ENCODE measurements at places on chromosomes 13 and 19.

DNA sequence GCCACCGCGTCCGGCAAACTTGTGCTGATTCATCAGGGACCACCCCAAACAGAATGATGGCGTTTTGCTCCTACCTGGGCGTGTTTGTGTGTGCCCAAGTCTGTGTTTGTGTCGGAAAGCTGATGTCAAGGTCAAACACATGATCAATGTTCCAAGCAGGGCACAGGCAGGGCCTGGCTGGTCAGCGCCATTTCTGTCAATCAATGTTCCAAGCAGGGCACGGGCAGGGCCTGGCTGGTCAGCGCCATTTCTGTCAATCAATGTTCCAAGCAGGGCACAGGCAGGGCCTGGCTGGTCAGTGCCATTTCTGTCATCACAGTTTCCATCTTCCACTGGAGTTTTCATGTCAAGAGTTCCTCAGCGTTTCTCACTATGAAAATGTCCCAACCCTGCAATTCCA is 14.9 kb upstream of the GRTP1 start:
- DNase-seq: no peak

- no peak for DNase-seq
These were observed 877 bp upstream of the PRR22 start for GRCh38 chr19:5785423-5785822.

DNA sequence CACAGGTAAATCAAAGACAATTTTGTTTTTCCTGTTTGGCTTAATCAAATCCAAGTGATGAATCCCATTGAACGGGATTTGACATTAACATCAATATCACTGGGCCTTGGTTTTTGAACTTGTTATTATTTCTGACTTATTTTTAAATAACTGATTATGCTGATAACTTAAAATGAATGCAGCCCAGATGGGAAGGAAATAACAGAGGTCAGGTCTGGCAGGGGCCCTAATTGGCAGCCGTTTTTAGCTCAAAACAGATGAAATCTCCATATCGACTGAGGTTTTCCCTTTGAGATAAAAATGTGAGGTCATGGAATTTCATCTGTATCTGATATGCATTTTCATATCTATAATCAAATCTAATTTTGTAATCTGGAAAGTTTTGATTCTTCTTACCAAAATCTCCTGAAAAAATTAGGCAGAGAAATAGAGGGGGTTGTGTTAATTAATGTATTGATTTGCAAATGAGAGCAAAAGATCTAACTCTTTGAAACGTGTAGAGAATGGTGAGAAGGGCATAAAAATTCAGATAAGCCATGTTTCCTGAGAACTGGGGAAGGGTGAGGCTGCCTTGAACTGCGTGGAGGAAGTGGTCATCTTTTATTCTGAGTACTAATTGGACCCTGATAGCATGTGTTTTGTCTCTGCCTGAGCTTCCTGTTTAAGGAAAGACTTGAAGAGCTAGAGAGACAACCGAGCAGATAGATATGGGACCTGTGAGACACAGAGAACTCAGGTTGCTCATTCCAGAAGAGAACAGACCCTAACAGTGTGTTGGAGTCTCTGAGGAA is 98.2 kb upstream of the C1QTNF9B start:
- DNase-seq: no peak

GRCh38 chr19:7213628-7214323 is 80.4 kb downstream of the INSR start:
- DNase-seq: peak; percentile 48

- DNase-seq: no peak
These were observed 1381.9 kb downstream of the EFNB2 start for GRCh38 chr13:105153611-105154010.

- no peak for DNase-seq
These were observed 5.9 kb upstream of the KCNN4 start for GRCh38 chr19:43786665-43787064.

DNA sequence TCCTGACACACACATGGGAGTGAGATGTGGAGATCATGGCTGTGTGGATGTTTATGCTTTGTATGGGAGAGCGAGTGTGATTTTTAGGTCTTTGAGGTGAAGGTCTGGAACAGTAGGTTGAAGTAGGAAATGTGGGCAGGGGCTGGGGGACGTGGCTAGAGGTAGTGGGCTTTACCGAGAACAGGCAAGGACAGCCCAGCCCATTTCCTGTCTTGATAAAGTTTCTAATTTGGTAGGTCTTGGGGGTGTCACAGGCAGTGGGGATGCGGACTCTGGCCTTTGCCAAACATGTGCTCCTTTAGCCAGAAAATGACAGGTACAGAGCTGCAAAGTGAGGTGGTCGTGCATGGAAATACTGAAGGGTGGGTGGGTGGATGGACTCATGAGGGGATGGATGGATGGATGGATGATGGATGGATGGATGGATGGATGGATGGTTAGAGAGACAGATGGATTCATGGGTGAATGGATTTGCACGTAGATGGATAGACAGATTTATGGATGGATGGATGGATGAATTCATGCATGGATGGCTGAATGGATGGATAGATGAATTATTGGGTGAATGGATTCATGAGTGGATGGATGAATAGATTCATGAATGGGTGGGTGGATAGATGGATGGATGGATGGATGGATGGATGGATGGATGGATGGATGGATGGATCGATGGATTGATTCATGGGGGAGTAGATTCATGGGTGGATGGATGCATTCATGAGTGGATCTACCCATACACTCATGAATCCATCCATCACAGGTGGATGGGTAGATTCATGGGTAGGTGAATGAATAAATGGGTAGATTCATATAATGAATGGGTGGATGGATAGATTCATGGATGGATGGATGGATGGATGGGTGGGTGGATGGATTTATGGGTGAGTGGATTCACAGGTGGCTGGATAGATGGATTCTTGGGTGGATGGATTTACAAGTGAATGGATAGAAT is 69.3 kb upstream of the USE1 start:
- no peak for DNase-seq

DNA sequence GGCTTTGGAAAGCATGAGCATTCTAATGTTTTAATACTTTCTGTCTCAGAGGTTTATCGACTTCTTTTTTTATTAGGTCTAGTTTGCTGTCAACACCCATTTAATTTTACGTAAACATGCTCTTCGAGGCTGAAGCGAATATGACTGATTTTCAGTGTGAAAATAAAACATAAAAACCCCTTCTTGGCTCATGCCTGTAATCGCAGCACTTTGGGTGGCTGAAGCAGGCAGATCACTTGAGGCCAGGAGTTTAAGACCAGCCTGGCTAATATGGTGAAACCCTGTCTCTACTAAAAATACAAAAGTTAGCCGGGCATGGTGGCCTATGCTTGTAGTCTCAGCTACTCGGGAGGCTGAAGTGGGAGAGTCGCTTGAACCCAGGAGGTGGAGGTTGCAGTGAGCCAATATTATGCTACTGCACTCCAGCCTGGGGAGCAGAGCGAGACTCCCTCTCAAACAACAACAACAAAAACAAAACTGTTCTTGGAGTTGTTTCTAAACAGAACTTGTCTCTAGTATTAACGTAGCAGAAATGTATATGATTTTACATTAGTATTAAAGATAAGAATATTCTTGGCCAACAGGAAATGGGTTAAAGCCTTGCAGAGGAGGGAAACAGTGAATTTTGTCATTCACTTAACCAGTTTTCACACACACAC is 7.1 kb upstream of the IGFL3 start:
- no peak for DNase-seq

DNA sequence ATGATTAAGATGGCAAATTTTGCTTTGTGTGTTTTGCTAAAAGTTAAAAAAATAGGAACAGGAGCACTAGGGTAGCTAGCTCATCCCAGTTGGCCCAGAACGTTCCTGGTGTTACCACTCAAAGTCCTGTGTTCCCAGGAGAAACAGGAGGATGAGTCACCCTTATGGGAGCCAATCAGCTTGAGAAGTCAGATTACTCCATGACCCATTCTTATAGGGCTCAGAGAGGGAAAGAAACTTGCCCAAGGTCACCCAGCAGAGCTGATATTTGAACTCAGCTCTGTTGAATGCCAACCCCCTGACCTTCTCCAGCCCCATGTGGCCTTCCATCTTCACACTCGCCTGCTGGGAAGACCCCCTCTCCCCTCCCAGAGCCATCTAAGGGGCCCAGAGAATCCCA is 13.0 kb downstream of the NMRK2 start:
- DNase-seq: no peak

DNA sequence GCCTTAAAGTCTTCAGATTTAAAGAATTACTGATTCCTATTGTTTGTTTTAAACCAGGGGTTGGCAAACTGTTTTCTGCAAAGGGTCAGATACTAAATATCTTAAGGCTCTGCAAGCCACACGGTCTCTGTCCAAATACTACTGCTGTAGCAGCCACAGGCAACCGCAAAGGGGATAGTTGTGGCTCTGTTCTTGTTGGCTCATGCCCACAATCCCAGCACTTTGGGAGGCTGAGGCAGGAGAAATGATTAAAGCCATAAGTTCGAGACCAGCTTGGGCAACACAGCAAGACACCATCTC is 22.4 kb downstream of the RANBP3 start:
- DNase-seq: no peak

- no peak for DNase-seq
These were observed 73.7 kb downstream of the CYSLTR2 start for GRCh38 chr13:48727241-48728011.

GRCh38 chr13:111396457-111396856 is 76.0 kb downstream of the TEX29 start:
- no peak for DNase-seq

DNA sequence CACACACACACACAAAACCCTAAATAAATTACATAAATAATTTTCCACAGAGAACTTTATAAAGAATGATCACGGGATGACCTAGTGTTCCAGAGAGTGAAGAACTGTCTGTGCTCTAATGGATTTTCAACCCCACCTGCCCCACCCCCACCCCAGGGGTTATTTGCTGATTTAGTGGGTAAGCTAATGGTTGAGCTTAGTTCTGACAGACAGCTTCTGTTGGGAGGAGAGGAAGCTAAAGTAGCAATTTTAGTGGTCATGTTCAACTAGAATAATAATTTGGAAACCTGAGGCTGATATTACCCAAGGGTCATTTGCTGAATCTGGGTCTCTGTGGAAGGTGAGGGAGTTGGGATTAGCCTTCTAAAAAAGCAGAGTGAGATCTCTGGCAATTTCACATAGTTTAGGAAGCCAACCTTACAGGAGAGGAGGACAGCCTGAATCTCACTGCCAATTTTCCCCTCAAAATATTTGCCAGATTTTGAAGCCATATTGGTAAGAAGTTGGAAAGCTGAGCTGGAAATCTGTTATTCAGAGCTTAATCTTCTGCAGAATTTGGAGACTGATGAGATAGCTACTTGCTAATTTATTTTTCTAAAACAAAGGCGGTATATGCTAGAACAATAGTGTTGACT is 68.7 kb downstream of the POSTN start:
- no peak for DNase-seq

DNA sequence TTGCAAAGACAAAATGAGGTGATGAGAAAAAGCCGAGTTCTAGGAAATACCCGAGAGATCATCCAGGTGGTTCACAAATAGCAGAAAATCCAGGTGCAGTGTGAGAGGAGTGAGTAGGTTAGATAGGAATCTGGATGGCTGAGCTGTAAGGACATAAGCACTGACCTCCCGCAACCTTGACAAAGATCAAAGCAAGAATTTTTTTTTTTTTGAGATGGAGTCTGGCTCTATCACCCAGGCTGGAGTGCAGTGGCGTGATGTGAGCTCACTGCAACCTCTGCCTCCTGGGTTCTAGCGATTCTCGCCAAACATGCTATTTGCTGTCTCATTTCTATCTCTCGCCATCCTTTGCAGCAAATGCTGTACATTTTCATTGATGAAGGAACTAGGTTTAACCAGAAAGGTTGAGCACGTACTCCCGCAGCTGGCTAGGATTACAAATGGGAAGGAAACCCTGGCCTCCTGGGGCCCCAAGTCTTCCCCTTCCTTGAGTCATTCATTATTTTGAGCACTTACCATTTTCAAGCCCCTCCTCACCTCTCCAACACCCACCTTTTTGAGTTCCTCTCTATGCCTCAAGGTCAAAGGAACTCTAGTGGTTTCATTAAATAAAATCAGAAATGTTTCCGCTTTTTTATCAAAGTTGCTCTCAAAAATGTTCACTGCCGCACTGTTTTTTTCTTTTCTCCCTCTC is 38.8 kb downstream of the NLRP12 start:
- no peak for DNase-seq

DNA sequence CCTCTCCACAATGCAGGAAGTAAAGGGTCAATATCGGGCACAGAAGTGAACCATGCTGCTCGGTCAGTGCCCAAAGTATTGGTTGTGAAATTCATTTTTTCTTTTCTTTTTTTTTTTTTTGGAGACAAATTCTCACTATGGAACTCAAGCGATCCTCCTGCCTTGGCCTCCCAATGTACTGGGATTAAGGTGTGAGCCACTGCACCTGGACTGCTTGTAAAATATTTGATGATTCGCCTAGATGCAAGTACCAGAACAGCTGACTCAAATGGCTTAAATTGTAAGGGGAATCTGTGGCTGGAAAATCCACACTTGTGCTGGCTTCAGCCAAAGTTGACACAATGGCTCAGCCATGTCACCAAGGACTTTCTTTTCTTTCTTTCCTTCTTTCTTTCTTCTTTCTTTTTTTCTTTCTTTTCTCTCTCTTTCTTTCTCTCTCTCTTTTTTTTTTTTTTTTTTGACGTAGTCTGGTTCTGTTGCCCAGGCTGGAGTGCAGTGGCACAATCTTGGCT is 43.7 kb downstream of the NUMBL start:
- no peak for DNase-seq

DNA sequence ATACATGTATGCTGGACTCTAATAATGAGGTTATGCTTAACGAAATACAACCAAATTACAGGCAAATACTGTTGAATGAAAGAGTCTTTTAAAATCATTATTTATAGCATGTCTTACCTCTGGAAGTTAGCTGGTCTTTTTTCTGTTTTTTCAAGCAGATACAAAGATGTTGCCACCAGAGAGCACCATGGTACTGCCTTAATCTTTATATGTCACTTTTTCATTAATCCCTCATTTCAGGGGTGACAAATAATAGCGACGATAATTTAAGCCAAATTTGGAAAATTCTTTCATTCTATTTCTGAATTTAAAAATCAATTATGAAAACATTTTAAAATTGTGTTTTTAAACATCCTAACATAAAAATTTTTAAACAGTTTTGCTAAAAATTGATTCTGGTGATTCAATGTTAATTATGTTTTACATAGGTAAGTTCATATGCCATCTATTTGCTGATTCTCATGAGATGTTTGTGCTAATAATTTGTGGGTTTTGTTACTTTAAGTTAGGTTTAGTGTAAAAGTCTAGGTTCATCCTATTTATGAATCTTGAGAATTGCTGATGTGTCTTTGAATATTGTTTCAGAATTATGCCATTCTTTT is 379.3 kb upstream of the SGCG start:
- DNase-seq: no peak
